NCI-H526 treated with DMSO at 0.1 percent for 48 hours (cell line): ENCODE measurements at places on chromosomes 3 and 15.

DNA sequence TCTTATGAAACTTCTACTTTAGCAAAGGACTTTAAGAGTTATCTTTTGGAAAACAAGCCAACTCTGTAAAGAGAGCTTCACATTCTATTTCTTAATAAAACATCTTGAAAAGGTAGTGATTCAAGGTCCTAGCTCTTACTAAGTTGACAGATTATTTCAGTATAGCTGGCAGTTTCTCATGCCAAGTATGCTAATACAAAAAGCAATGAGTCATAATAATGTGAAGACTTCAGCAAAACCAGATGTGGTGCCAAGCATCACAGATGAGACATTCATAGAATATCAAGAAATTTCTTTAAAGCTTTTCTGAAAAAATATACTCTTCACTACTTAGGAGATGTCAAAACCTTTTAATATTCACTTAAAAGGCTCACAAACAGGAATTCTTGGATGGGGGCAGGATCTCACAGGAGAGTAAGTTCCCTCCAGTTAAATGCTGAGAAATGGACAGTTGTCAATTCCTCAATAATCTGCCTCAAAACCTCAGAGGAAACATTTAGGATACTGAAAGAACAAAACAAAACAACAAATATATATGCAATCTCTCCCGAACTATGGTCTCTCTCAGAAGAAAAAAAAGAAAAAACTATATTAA lies 45.6 kb downstream of the DCBLD2 start:
- DNase-seq, result no peak

- peak; percentile 55 for DNase-seq
Observed at GRCh38 chr3:32557640-32558352, 12.9 kb downstream of the DYNC1LI1 start.

- DNase-seq, result no peak
Observed at GRCh38 chr3:22297436-22297835, 546.4 kb upstream of the ZNF385D start.

DNA sequence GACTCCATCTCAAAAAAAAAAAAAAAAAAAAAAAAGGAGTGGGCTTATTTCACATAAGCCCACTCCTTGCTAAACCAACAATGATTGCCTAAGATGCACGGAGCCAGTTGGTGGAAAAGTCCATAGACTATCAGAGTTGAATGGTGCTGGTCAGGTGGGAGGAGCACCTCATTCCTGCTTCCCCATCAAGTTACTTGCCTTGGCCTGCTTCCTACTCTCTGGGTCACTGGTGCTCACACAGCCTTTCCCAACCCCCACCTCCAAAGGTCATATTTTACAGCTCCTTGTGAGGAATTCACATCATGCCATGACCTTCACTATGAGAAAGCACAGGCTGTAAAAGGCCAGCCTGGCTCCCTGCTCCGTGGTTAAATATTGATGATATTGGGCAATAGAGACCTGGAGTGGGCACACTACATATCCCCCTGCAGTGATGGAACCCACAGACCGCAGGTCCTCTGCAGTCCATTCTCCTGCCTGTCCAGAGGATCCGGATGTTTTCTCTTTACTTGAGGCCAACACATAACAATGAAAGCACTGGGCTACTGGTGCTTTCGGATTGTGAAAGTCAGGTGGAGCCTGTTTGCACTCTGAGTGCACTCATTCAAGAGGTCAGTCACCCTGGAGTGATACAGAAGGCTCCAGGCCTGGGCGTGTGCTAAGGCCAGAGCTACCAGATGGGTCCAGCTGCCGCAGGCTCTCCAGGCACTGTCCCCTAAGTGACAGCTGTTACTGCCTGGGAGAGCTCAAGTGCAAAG lies at the start of gene SLC51B:
SLC51B (plus strand) TSS at position 664 of the 758 bp plus-strand sequence. CDS start 4,618 bp downstream, outside the sequence.
- no peak for DNase-seq

- no peak for DNase-seq
Observed at GRCh38 chr3:152127058-152127457, 141.7 kb upstream of the MBNL1 start.

GRCh38 chr3:67453628-67454027 lies 200.8 kb downstream of the SUCLG2 start:
- DNase-seq, result no peak

DNA sequence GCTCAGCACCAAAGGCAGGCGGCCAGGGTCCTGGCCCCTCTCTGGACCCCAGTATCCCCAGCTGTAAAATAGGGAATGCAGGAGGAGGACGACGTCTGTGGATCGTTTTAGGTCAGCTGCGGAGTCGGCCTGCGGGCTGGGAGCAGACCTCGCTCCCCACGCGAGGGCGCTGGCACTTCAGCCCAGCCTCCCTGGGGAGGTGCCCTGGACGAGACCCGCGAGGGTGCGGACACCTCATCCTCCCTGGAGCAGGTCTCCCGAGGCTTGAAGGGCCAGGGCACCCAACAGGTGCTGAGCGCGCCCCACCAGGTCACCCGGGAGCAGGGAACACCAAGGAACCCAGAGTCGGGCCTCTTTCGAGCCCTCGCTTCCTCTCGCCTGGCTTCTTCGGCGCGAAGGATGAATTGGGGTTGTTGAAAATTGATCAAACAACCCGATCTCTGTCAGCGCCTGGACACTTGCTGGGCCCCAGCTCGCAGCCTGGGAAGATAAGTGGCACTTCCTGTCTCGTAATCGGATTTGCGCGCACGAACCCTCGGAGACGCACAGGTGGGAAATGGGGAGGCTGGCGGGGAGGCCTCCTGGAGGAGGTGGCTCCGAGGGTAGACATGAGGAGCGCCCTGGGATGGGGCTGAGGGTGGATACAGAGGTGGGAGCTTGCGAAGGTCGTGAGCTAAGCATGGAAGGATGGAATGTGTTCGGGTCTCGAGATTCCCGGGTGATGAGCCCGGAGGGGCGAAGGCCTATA lies 588 bp upstream of the VIPR1 start:
- DNase-seq, result no peak

GRCh38 chr3:179868715-179869114 lies 168.0 kb downstream of the PEX5L start:
- no peak for DNase-seq

GRCh38 chr3:147941969-147942368 lies 532.8 kb downstream of the ZIC1 start:
- peak; percentile 76 for DNase-seq

GRCh38 chr15:70936326-70936725 lies 43.7 kb downstream of the LRRC49 start:
- DNase-seq, result no peak

- DNase-seq, result no peak
Observed at GRCh38 chr15:74833376-74834107, 7.1 kb downstream of the CPLX3 start.

GRCh38 chr3:180184816-180185215 lies 148.1 kb upstream of the PEX5L start:
- DNase-seq, result no peak

DNA sequence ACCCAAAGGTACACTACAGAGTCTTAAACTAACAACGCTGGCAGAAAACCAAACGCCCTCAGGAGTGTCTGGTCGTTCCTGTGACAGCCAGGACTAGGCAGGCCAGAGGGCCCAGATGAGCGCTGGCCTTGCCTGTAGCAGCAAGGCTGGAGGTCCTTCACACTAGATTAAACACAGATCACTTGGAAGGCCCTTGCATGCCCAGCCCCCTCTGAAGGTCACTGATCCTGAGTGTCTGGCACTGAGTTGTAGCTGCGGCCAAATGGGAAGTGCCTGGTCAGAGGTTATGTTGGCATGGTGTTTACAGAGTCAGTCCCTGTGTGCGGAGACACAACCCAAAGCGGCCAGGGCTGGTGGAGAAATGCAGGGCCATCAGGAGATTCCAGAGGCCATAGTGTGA lies 58.9 kb downstream of the ZNF621 start:
- no peak for DNase-seq

GRCh38 chr3:94092086-94092485 lies 29.2 kb downstream of the NSUN3 start:
- DNase-seq, result no peak

DNA sequence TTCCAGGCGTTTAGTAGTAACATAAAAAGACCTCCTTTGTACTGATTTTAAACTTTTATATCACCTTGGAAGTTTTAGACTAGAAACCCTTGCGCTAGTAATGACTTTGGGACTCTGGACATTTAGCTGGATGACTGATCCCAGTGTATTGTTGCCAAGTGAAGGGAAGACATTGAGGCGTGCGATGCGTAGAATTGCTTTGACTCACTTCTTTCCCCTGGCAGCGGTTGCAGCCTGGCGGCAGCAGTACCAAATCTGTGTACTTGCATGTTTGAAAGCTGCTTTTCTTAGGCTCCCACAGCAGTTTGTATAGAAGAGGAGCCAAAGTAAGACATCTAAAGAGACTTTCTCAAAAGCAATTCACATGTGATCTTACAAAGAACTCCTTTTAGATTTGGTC lies 151.6 kb downstream of the BBX start:
- no peak for DNase-seq

DNA sequence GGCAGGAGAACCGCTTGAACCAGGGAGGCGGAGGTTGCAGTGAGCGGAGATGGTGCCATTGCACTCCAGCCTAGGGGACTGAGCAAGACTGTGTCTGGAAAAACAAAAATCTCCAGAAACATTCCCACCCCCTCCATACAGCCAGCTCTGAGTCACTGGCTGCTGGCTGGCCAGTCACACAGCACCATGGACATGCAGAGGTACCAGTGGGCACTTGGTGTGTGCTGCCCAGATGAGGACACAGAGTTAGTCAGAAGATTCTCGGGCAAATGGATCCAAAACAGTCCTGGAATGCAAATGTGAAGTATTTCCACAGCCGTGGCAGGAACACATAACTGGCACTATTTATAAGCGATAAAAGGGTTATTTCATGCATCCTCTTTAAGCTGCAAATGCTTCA lies 44.6 kb downstream of the BDH1 start:
- DNase-seq, result no peak

- DNase-seq, result no peak
Observed at GRCh38 chr15:56342653-56343052, 22.6 kb upstream of the TEX9 start.

GRCh38 chr3:112038863-112039262 lies 4.3 kb downstream of the TMPRSS7 start:
- no peak for DNase-seq

- DNase-seq, result peak; percentile 53
Observed at GRCh38 chr15:83559310-83559966, 94.5 kb upstream of the ADAMTSL3 start.

- DNase-seq, result no peak
Observed at GRCh38 chr3:98807561-98807960, 44.4 kb downstream of the ST3GAL6 start.

GRCh38 chr15:59052915-59053407 lies 52.0 kb upstream of the CCNB2 start:
- no peak for DNase-seq

DNA sequence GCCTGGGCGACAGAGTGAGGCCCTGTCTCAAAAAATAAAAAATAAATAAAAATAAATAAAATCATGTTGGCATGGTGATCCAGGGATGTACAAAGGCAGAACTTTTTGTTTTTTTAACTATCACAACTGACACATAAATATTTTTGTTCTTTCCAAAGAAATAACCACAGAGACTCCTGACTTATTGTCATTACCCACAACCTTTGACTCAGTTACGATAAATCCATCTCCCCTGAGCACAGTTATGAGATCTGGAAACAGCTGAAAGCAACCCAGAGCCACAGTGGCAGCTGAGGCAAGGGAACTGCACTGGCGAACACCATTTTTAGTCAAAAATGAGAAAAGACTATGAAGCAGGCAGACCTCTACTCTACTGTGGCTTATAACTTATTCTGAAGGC lies 24.0 kb downstream of the OSBPL10 start:
- no peak for DNase-seq

DNA sequence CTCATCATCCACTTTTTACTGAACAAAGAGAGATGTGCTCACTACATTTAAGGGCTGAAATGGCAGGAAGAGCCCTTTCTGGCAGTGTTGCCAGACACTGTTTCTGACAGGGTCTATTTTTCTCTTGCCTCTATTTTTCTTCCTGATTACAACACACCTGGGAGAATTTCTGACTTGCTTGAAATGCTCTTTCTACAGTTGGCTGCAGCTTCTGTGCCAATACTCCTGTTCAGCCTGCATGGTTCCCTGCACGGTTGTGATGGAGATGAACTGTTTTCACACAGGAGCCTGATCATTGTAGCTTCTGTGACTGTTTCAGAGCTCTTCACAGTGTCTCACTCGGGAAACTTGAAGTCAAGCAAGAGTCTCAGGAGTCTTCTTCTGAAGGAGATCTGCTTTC lies 83.0 kb upstream of the DLG1 start:
- DNase-seq, result no peak

DNA sequence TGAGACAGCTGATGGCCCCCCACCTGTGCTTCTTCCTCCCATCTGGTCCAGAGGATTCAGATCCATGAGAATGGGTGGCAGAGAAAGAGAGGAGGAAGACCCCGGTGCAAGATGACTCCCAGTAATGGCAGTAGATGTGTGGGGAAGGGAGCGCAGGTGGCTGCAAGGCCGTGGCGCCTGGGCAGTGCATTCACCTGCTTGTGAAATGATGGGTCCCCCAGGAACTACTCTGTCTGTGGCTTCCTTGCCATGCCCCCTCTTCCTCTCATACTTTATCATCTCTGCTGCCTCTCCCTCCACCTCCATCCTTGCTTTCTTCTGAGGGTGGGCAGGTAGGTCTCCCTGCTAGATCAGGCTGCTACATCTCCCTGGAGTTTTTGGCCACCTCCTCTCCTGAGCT lies 23.3 kb downstream of the ZNF710 start:
- DNase-seq, result no peak

GRCh38 chr3:42194943-42195510 lies 71.0 kb downstream of the CCK start:
- no peak for DNase-seq

DNA sequence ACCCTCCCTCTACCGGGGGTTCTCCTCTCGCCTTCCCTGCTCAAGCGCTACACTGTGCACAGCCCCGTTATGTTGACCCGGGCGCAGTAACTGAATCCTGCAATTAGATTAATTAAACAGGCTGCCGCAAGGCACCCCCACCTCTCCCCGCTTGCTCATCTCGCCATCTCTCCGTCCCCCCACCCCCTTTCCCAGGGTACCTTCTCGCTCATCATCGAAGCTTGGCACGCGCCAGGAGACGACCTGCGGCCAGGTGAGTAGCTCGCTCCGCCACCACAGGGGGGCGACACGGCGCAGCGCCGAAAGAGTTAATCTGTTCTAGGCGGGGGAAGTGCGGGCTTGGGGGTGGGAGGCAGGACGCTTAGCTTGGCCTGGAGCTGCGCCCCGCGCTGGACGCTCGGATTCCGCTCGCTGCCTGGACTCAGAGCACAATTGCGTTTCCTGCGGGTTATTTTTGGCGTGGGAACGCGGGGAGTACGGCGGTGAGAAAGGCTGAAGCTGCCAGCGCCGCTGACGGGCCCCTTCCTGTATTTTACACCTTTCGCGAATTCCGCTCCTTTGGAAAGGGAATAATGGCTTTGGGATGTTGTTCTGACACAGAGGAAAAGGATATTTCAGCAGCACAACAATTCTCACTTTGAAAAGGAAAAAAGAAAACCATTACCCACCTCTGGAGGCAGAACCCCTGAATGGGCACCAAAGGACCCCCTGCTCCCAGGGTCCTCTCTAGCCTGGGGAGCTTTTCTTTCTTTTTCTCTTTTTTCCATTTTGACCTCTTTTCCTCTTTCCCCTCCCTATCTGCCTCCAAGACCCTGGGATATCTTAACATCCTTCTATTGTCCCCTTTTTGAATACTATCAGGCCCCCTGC lies 1.5 kb downstream of the DLL4 start:
- DNase-seq, result peak; percentile 50

- no peak for DNase-seq
Observed at GRCh38 chr15:57332326-57332725, 44.0 kb upstream of the CGNL1 start.

- DNase-seq, result no peak
Observed at GRCh38 chr3:133123636-133124035, 85.4 kb downstream of the TMEM108 start.

GRCh38 chr3:64220161-64220914 lies 4.9 kb downstream of the PRICKLE2 start:
- no peak for DNase-seq
